ENCODE measurements at places on chromosomes 13 and 19.

DNA sequence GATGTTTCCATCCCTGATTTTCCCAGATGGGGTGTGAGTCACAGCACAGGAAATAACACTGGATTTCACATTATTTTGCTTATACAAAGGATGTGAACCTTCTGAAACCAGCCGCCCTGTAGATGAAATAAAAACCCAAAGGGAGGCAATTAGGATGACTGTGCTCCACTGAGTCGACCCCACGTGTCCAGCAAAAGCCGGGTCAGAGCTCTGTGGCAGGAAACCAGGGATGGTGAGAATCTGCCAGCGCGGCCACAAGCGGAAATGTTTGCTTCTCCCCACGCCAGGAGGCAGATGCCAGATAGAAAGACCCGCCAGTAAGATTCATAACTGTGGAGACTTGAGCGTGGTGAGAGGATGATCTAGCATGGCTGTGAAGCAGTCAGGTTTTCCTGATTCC is 764.4 kb downstream of the LIG4 start:
- no peak for DNase-seq

GRCh38 chr13:26695360-26695705 is 65.3 kb downstream of the GPR12 start:
- no peak for DNase-seq

- DNase-seq, result peak; percentile 48
Measured at GRCh38 chr13:32314271-32315237, 609 bp downstream of the ZAR1L start.

- DNase-seq, result no peak
Measured at GRCh38 chr13:93425411-93425810, 198.8 kb downstream of the GPC6 start.

- peak; percentile 75 for DNase-seq
Measured at GRCh38 chr19:18093439-18094161, 4.0 kb upstream of the MAST3 start.

GRCh38 chr13:49980266-49980665 is 16.6 kb upstream of the TRIM13 start:
- no peak for DNase-seq

- DNase-seq, result no peak
Measured at GRCh38 chr13:59674616-59675015, 489.1 kb downstream of the DIAPH3 start.

DNA sequence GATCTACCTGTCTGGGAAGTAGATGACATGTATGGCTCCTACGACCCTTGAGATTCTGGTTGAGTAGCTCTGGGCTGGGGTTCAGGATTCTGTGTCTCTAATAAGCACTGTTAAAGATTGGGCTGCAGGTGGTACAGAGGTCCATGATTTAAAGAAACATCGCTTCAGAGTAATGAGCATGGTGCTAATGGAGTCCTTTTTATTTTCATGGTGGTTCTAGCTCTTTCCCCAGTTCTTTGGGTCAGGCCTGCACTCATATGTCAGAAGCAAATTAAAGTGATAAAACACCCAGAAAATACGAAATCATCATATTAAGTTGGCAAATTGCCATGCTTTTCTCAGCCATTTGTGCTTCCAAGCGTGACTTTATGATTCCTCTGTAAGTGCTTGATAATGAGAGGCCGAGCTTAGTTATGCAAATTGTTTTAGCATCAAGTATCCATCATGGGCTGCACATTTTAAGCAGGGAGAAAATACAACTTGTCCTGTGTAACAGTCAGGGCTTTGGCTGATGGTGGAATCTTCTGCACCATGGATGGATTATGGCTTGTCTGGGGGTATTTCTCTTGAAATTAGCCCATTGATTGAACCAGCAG is 45.1 kb downstream of the MTUS2 start:
- no peak for DNase-seq

GRCh38 chr19:46196410-46197124 is 33.0 kb upstream of the IGFL1 start:
- DNase-seq, result no peak

- no peak for DNase-seq
Measured at GRCh38 chr19:17997969-17998826, 9.8 kb upstream of the ARRDC2 start.

- DNase-seq, result peak; percentile 54
Measured at GRCh38 chr13:69565334-69565733, 542.3 kb upstream of the ATXN8OS start.

GRCh38 chr19:3603121-3603811 is 3.4 kb downstream of the TBXA2R start:
- no peak for DNase-seq

DNA sequence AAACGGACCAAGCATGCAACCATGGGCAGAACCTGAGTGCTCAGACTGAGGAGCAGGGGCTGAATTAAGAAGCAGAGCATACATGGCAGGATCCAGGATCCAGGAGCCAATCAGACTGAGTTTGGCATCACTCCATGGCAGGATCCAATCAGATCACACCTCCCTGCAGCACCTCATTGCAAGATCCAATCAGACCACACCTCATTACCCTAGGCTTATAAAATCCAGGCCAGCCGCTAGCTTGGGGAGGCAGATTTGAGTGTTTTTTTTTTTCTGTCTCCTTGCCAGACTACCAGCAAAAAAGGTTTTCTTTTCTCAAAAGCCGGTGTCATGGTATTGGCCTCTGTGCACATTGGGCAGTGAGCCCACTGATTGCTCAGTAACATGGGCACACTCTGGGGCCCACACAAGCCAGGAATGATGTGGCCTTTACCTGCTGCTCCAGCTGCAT is 127.9 kb upstream of the GJB6 start:
- DNase-seq, result no peak

DNA sequence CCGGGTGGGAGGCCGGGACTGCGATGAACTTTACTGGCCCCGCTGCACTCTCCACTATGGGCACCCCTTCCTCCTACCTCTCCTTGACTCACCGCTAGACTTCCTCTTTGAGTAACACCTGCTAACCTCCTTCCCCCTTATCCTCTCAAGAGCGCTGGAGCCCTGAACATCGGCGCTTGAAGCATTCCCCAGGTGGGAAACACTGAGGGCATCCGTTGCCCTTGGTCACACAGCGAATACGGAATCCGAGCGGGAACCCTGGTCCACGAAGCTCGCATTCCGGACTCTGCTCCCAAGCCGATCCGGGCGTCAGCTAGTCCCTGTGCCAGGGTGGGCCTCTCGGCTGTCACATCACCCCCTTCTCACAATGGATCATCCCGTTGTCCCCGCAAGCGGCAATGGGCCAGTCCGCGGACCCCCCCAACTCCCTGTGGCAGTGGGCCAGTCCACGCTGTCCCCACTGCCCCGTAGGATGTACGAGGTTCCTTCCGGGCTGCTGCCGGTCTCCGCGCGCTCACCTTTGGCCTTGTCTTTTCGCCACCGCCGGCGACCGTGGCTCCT is 4.2 kb downstream of the LIPE start:
- DNase-seq, result peak; percentile 75

DNA sequence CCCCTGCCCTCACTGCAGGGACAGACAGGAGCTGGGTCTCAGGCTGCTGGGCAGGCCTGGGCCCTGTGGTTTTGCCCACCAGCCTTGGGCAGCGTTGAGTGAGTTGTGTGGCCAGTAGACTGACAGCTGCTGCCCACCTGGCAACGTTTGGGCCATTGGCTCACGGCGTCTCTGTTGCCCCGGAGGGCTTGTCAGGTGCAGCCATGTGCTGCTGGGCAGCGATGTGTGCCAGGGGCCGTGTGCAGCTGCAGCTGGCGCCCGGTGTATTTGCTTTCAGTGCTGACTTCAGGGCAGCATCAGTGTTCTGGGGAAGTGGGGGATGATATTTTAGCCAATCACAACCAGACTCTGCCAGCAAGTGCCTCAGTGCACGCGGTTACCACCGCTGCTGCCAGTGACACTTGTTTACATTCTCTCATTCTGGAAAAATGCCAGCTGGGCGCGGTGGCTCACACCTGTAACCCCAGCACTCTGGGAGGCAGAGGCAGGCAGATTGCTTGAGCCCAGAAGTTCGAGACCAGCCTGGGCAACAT is 10.6 kb downstream of the FZR1 start:
- no peak for DNase-seq

DNA sequence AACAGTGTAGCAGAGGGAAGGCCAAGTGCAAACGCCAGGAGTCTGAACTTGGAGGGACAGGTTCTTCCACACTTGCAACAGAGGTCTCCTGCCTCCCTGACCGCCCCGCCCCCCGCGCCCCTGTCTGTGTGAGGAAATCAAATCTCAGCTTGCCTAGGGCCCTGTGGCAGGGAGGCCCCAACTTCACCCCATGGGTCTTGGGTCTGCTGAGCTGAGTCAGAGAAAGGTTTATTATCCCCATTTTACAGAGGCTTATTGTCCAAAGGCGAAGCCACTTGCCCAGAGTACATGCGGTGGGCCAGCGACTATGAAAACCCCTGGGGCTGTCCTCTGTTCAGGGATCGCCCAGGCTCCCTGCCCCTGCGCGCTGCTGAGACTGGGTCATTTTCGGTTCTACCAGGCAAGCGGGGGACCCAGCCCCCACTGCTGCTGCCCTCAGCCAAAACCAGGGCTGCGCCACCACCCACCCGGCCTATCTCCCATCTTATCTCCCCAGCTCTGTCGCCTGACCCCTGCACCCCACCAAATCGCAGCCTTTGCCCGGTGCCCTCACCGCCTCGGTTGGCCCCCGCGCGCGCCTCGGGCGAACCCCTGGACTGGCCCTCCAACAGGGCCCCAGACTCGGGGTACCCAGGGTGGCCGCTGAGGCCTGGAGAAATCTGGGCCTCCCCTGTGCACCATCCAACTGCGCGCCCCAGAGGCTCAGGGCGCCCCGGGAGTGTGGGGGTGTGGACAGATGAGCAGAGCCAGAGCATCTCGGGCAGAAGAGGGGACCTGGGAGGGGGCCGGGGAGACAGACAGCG is 850 bp upstream of the CERS4 start:
- DNase-seq, result peak; percentile 45

DNA sequence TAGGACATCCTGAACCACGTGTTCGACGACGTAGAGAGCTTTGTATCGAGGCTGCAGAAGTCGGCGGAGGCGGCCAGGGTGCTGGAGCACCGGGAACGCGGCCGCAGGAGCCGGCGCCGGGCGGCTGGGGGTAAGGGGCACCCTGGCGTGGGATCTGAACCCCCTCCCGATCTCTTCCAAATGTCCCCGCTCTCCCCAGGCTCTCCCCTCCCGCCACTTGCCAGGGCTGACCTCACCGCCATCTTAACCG is 6.0 kb downstream of the EPS8L1 start:
- DNase-seq, result no peak

DNA sequence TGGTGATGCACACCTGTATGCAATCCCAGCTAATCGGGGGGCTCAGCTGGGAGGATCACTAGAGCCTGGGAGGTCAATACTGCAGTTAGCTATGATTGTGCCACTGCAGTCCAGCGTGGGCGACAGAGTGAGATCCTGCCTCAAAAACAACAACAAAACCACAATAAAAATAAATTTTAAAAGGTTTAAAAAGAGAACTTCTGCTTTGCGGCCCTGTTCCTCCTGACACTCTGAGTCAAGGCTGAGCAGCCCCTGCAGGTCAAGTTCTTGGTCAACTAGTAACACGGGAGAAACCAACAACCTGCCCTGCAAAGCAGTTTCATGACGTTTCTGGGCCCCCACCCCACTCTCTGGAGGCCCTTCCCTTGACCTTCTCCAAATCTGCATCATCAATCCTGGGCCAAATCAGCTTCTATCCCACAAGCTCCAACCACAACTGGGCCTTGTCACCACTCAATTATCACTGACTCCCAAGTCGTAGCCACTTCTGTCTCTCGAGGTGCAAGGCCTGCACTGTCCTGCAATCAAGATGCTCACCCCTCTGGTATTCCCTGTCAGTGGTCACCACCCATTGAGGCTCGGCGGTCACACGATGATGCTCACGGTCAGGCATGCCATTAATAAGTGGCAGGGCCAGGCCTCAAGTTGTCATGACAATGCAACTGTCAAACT is 7.5 kb downstream of the ELAVL1 start:
- DNase-seq, result no peak

- DNase-seq, result no peak
Measured at GRCh38 chr13:61954092-61954491, 538.4 kb upstream of the PCDH20 start.

DNA sequence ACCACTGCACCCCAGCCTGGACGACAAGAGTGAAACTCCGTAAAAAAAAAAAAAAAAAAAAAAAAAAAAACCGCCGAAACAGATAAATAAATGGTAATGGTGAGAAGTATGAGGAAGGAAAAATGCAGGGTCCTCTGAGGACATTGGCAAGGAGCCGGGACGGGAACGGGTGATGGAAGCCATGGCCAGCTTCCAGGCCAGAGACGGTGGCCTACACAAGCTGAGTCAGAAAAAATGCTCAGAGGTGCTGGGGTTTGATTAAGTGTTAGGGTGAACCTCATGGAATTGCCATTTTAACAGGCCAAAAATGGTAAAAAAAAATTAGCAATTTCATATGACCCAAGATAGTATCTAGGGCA is 866 bp upstream of the ZSWIM4 start:
- DNase-seq, result no peak

- peak; percentile 21 for DNase-seq
Measured at GRCh38 chr13:95403349-95404140, 102.3 kb upstream of the ABCC4 start.

DNA sequence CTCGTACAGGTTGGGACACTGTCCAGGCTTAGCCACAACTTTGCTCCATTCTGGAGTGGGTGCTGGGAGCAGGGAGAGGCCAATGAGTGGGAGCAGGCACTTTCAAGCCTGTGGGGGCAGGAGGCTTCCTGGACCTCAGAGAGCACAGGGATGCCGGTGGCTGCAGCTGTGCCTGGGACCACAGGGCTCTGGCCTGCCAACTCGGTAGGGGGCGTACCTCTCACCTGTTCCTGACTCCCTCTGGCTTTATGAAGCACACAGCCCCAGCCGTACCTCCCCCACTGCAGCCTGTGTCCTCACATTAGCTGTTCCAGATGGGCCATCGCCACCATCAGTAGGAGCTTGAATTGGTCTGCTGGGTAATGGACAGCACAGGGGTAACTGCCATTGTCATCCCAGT is 278.7 kb upstream of the KLHL1 start:
- no peak for DNase-seq

- no peak for DNase-seq
Measured at GRCh38 chr13:98032168-98032567, 78.7 kb downstream of the IPO5 start.

GRCh38 chr19:32465176-32465575 is 59.6 kb downstream of the DPY19L3 start:
- no peak for DNase-seq

GRCh38 chr19:7832009-7832408 is 2.0 kb downstream of the EVI5L start:
- no peak for DNase-seq

GRCh38 chr13:101007245-101007644 is 332.6 kb upstream of the TMTC4 start:
- no peak for DNase-seq

- no peak for DNase-seq
Measured at GRCh38 chr13:64088491-64088890, 2672.8 kb upstream of the PCDH20 start.

- no peak for DNase-seq
Measured at GRCh38 chr19:5154799-5155426, 185.7 kb downstream of the PTPRS start.

DNA sequence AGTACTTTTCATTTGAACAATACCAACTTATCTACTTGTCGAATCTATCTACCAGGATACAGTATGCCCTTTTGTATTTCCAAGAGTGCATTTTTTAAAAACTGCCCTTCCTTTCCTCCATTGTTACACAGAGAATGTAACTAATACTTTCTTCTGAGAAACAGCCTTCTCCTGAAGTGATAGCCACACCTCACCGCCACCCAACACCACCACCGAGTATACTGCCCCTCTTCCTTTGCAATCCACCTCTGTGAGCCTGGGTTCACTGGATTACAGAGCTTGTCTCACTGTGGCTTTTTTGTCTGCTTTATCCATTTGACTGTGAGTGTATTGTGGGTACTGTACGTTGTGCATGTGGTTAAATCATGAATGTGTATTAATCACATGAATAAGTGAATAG is 305.4 kb downstream of the KLF12 start:
- no peak for DNase-seq

GRCh38 chr13:109764045-109764444 is 22.3 kb downstream of the IRS2 start:
- no peak for DNase-seq

All from Caco-2 (cell line).